ENCODE measurements at places on chromosomes 6 and 20.

DNA sequence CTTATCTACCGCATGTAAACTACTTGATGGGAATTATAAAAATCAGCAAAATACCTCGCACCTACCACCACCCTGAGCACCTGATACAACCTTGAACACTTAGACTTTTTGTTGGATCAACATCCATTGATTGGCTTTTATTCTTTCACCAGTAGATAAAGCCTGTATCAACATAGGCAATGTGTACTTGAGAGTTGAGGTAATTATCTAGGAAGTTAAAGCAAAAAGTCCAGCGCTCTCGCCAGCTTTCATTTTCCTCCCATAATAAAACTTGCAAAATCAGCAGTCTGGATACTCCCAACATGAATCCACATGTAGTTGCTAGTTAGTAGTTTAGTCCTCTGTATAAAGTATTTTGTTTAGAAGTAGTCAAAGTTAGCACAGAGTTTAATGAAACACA is 132.0 kb upstream of the PRDM1 start:
- DNase-seq: no peak

GRCh38 chr20:10385850-10386544 is 48.0 kb downstream of the MKKS start:
- DNase-seq: no peak

- no peak for DNase-seq
Observed at GRCh38 chr6:41693281-41694240, 41.8 kb downstream of the TFEB start.

DNA sequence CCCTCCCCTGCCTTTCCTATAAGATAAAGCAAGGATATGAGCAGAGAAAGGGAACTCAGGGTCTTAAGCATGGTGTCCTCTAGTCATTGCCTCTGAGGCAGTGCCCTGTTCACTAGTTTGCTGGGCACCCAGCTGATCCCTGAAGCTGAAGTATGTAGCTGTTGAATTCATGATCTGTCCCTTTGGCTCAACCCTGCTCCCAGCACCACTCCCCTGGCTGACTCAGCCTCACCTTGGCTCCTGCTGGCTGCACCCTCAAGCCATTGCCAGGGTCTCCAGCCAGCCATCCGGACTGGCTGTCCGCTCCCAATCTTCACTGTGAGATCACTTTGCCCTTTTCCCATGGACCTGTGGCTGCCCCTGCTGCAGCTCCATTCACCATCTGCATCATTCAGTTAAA is 25.9 kb upstream of the UST start:
- DNase-seq: no peak

DNA sequence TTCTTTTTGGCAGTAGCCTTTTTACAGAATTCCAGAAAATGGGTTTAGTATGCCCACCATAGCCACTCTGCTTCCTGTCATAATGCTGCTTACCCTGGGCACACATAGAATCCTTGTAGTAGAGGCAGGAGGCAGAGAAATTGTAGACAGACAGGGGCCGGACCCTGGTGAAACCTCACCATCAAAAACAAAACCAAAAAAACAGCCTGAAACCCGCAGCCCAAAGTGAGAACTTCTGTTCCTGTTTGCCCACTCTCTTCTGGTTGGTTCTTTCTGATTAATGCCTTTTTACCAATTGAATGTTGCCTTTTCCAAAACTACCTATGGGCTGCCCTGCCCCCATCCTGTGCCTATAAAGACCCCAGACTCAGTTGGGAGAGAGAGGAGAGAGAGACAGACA is 188.2 kb downstream of the CDKAL1 start:
- no peak for DNase-seq

DNA sequence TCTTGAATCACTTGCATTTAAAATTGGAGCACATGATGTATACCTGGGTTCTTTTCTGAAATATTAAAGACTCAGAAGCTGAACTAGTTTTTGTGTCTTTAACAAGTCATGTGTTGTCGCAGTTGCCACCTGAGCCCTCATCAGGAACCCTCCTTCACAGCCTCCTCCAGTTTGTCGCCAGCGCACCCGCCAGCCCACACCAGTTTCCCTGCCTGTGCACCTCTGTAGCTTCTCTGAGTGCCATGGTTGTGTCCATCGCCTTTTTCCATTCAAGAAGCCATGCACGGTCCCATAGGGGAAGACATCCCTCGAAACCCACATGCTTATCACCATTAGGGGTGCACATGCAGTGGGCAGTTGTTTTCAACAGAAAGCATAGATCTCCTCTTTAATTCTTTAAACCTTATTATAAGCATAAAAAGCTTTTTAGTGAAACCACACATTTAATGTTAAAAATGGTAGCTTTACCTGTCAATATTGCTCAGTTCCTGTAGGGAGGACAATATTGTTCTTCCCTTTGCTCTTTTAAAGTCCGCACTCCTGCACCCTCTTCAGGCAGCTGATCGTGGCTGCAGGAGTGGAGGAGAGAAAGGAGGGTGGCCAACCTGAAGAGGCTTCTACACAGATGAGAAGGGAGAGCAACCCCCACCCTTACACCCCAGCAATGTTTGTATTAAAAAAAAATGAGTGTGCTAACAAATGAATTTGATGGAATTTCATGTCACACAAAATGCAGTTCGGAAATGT is 121.9 kb downstream of the CFAP61 start:
- no peak for DNase-seq

DNA sequence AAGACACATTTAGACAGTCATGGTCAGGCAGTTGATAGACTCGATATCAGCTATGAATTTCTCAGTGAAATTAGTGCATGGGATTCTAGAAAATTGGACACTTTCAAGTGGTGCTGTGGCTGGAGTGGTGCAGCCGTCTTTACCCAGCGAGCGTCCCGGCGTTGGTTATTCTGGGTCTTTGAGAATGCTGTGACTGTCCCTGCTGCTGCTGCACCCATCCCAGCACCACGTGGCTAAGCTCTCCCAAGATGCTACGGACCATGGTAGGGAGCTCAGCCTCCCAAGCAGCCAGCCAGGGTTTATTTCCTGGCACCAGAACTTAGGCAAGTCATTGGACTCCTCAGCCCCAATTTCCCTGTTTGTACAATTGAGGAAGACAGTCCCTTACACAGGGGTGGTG is 147.2 kb upstream of the RPS6KA2 start:
- DNase-seq: no peak

GRCh38 chr6:152404936-152405595 is 232.1 kb downstream of the SYNE1 start:
- no peak for DNase-seq

- peak; percentile 85 for DNase-seq
Observed at GRCh38 chr20:8131598-8132483, at the start of gene PLCB1. Gene PLCB1 (plus strand): TSS chr20:8132266. CDS start chr20:8132652, 386 bp downstream.

GRCh38 chr6:66851930-66852329 is 1144.9 kb upstream of the EYS start:
- DNase-seq: no peak

DNA sequence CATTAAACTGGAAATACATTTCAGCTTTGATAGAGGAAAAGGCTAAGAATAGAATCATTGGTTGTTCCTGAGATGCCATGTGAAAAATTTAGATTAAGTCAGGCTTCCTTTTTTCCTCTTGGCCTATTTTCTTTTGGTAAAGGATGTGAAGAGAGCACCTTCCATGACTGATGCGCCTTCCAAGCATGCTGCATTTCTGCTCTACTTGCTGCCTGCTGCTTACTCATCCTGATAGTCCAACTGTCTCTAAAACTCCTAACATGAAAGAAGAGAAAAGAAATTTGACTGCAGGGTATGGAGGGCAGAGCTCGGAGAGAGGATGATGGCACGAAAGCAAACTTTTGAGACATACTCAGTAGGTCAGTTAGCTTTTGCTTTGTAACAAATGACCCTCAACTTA is 28.8 kb downstream of the SNAP25 start:
- DNase-seq: no peak

DNA sequence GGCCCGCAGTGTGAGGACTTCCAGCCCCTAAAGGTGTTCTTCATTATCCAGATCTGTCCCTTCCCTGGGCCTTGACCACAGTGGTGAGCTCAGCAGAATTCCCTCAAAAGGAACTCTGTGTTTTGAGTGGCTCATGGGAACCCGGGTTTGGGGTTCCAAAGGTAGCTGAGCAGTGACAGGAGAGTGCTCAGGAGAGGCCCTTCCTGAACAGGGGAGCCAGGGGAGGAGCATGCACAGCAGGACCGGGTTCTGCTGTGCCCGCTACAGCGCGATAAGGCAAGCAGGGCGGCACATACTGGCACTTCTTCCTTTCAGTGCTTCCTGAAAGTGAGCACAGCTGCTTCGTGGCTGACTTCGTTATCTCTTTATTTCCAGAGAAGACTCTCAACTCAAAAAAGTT is 88.3 kb downstream of the SSR1 start:
- DNase-seq: no peak

DNA sequence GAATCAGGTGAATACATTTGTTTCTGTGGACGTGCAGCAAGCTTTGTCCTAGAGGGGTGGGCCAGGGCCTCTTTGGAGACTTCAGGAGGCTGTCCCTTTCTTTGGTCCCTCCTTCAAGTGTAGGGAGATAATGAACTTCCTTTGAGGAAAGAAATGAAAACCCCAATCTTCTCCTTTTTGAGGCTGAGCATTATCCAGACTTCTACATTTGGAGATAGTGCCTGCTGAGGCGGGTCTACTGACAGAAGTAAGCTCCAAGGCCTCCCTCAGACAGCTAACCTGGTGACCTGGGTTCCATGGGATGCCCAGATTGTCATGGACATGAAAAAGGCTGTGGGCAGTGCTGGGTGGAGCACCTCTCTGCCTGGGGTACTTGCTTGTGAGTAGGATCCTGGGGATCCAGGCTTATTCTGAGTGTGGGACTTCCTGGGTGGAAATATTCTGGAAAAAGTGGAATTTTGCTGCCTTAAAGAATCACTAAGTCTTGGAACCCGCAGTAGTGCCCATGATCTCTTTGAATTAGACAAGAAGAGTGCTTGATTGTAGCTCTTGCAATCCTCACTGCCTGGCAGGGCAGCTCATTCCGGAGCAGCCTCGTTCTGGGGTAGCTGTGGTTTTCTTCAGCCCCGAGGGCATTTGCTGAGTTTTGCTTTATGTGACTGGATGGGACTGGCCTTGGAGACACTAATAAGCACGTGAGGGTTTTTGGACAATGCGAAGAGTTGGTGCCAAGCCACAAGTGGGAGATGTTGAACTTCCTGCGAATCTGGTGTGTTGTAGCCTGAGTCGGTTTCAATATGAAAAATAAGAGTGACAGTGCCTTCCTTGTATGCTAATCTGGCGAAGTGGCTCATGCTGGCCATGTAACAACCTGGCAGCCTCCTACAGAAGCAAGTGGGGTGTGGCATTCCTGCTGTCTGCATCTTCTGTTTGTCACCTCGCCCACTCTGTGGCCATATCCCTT is 28.1 kb downstream of the SNRNP48 start:
- DNase-seq: peak; percentile 96

DNA sequence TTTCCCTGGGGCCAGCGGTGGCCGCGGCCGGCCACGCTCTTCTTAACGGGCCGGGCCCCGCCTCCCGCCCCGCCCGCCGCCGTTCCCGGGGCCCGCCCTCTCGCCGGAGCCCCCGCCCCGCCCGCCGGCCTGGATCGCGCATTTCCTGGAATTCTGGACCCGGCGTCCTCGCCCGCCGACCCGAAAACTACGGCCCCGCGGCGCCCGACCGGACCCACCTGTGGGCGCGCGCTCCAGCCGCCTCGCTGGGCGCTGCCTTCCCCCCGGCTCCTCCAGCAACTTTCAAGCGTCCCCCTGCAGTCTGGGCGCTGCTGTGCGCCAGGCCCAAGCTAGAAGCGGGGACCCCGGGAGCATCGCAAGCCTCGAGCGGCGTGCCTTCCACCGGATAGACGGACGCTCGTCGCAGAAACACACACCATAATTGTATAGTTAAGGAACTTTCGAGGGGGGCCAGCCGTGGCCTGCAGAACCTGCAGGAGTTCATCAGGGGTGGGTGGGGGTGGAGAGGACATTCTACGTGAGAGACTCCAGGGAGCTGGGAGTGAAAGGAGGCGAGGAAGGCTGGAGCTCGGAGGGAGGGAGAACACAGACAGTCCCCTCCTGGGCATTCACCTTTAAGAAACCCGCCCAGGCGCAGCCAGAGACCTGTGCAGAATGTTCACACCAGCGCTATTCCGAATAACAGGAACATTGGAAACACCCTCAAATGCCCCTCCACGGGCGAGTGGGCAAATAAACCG is at the start of gene ADA:
Gene ADA, minus strand, starts transcription at position 16 of the 740 bp plus-strand sequence. CDS start 92 bp downstream, outside the sequence.
- DNase-seq: peak; percentile 73

- peak; percentile 53 for DNase-seq
Observed at GRCh38 chr6:45698046-45698445, 317.6 kb downstream of the CLIC5 start.

- DNase-seq: no peak
Observed at GRCh38 chr6:27532820-27533538, 60.1 kb upstream of the ZNF184 start.

GRCh38 chr6:139323511-139324300 is 31.9 kb upstream of the TXLNB start:
- DNase-seq: peak; percentile 97

GRCh38 chr6:165571721-165572132 is 91.3 kb downstream of the PDE10A start:
- no peak for DNase-seq

GRCh38 chr6:10078581-10078980 is 336.3 kb downstream of the TFAP2A start:
- DNase-seq: no peak

DNA sequence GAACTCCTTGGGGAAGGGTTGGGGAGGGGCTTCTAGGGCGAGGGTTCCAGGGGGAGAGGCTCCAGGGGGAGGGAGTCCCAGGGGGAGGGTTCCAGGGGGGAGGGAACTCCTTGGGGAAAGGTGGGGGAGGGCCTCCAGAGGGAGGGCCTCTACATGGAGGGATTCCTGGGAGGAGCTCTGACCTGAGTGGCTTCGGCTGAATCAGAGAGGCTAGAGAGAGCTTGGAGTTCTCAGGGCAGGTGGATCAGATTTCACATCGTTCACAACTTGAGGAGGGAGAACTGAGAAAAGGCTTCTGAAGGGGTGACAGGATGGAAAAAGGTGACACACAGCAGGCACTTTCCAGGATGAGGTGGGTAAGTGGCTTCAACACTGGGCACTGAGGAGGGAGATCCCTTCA is 49.1 kb downstream of the DAAM2 start:
- no peak for DNase-seq

- DNase-seq: peak; percentile 14
Observed at GRCh38 chr6:149503276-149503675, 18.5 kb upstream of the ZC3H12D start.

DNA sequence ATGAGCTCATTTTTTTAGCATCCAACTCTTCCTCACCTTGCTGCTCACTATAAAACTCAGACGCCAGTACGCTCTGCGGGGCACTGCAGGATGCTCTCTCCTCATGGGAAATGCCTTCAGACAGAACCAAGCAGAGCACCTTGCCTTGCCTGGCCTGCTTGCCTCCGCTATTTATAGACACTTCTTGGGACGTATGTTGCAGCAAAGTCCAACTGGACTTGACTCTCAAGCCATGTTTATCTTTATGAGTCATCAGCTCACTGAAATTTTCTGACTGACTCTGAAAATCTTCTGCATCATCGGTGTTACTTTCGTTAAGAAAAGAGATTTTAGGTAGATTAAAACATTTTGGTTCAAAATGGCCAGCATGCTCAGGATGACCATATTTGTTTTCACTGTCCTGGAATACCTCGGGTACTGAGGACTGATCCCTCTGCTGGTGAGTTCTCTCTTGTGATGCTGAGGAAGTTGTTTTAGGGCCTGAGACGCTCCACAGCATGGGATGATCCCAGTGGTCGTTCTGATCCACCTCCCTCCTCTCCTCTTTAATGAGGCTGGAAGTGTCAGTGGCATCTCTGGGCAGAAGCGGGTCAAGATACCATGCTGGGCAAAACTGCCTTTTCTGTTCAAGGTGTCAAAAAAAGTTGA is 204.5 kb downstream of the KIF16B start:
- DNase-seq: no peak

All from NB4 (cell line).